ENCODE measurements at places on chromosomes 12 and 14. TPM values are rescaled to one million over a fixed set of nuclear protein-coding genes. Genes with fewer than 3 reads are reported as not detected.

GRCh38 chr14:106578481-106578880 lies 1052.1 kb downstream of the TMEM121 start:
- no peak for DNase-seq

Gene DDN
- 8.1 TPM for total RNA-seq

GRCh38 chr14:22737052-22737451 lies 29.4 kb upstream of the OXA1L start:
- no peak for DNase-seq

Gene METTL25
- total RNA-seq = 4.4 TPM

GRCh38 chr12:1851151-1851701 lies 30.9 kb downstream of the LRTM2 start:
- DNase-seq = no peak

DNA sequence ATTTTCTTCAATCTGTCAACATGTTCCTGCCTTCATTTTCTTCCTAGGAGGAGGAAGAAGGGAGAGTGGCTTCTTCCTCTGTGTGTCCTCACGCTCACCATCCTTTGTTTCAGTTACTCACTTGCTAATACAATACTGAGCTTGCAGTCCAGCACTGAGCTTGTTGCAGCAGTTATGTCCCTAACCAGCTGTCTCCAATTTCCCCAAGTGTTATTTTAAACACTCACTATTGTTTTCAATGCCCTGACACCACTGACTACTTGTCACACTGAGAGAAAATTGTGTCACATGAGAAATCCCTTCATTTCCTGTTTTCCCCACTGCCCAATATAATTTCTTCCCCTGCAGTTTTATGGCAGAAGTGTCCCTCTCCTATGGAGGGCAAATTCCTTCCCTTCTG lies 53.4 kb downstream of the HSD17B6 start:
- no peak for DNase-seq

DNA sequence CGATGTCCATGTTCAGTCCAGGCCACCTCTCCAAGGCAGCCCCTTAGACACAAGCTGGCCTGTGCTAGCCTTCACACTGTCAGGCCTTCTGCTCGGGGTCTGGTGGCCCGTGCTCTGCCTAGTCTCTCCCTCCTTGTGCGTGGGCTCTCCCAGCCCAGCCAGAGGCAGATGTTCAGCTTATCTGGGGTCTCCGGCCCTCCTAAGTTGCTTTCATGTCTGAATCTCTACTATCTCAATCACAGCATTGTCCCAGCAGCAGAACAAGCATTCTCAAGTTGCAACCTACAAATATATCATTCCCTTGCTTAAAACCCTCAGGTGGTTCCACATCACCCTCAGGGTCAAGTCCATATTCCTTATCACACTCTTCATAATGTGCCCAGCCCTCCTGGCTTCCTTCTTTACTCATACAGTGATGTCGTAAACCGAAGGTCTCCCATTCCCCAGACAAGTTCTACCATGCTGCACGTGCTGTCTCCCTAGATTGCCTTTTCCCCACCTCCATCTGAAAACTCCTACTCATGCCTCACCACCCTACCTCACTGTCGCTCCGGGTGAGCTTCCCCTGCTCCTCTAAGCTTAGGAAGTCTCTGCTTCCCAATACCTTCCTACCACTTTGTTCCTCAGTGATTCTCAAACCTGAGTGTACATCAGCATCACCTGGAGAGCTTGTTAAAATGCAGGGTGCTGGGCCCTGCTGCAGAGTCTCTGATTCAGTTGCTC lies 1.5 kb downstream of the KRT73 start:
- DNase-seq = no peak
